ENCODE measurements at places on chromosomes 6 and 20. TPM values are rescaled to one million over a fixed set of nuclear protein-coding genes. Genes with fewer than 3 reads are reported as not detected.

Gene NKX2-4
- not detected for total RNA-seq

Gene HCRTR2
- not detected for total RNA-seq

Gene C20orf173
- not detected for total RNA-seq

Gene COL11A2
- 4.3 TPM for total RNA-seq

Gene NAPB
- 22.2 TPM for total RNA-seq

DNA sequence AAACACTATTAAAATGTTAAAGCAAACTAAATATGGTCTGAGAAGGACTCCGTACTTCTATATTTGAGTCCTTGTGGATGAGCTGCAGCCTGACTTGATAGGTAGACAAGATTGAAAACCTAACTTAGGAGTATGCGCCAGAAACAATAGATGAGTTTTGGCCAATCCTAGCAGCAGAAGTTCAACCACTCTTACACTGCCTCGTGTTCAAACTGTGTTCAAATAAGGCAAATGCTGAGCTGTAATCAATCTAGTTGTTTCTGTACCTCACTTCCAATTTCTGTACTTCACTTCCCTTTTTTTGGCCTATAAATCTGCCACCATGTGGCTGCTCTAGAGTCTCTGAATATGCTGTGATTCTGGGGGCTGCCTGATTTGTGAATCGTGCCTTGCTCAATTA lies 13.2 kb upstream of the SERINC1 start:
- peak overlapping the region; percentile 34 for H3K27ac ChIP-seq
- peak overlapping the region; percentile 48 for H3K4me3 ChIP-seq
- DNase-seq = no peak
- peaks cover 20% of the 10 kb centered on the region for H3K4me1 ChIP-seq

DNA sequence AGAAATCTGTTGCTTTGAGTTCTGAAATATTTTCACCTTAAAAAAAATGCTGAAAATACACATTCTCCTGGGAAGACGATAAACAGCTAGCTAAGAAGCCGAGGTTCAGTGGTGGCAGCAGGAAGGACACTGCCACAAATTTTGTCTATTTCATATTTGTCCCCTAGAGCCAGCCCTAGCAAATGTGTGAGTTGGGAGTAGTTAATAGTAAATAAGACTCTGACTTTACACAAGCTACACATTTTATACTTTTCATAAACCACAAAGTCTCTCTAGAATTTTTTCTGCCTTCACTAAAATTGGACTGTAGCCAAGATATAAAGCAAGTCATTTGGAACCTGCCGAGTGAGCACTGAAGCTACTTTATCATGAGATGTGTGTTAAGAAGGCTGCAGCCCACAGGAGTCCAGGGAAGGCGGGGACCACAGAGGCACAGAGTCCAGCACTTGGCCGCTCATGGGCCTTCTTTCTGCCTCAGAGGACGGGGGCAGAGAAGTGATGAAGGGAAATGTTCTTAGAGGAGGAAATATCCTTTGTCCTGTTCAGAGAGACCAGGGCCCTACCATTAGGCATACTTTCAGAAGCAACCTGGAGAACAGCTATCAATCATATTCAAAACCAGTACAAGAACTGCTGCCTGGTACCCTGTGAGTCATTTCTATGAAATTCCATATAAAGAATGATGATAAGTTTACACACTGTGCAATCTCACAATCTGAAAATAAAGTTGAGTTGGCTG lies 241.7 kb upstream of the TAB2 start:
- peaks cover 4% of the 10 kb centered on the region for H3K36me3 ChIP-seq
- H3K4me1 ChIP-seq = peaks cover 6% of the 10 kb centered on the region
- H3K27me3 ChIP-seq = peaks cover 3% of the 10 kb centered on the region
- H3K4me3 ChIP-seq = no peak overlapping the region

DNA sequence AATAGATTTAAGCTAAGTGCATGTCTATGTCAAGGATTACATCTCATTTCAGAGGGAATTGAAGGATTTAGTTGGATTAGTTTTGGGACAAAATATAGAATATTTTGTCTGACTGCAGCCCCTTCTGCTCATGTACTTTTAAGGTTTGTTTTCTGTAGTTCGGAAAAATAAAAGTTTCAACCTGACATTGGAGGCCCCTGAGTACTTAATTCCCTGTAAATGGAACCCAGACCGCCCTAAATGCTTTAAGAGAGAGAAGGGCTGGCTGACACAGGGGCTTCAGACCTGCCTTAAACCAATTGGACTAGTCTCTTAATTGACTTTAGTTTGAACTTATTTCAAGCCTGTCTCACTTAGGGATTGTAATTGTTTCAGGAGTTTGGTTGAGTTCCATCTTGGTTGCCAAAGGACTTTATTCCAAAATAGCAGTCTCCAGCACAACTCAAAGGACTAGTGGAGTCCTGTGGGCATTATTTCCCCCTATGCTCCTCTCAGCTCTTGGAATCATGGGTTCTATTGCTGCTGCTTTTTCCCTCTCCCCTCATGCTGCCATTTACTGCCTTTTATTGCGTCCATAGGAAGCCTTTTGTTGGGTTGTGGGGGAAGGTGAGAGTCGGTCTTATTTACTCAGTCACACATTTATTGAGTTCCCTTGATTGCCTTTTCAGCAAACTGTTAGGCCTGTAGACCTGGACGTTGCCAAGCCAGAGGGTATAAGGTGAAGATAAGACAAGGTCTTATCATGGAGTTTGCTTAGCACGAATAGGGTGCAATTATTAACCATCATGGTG lies 14.5 kb downstream of the BRD2 start:
- H3K4me1 ChIP-seq = peaks cover 44% of the 10 kb centered on the region
- no peak for DNase-seq
- H3K36me3 ChIP-seq = peaks cover 34% of the 10 kb centered on the region
- H3K27ac ChIP-seq = peak overlapping the region; percentile 58

Data from progenitor cell of endocrine pancreas (in vitro differentiated cells).